ENCODE measurements at places on chromosomes 6 and 20.

DNA sequence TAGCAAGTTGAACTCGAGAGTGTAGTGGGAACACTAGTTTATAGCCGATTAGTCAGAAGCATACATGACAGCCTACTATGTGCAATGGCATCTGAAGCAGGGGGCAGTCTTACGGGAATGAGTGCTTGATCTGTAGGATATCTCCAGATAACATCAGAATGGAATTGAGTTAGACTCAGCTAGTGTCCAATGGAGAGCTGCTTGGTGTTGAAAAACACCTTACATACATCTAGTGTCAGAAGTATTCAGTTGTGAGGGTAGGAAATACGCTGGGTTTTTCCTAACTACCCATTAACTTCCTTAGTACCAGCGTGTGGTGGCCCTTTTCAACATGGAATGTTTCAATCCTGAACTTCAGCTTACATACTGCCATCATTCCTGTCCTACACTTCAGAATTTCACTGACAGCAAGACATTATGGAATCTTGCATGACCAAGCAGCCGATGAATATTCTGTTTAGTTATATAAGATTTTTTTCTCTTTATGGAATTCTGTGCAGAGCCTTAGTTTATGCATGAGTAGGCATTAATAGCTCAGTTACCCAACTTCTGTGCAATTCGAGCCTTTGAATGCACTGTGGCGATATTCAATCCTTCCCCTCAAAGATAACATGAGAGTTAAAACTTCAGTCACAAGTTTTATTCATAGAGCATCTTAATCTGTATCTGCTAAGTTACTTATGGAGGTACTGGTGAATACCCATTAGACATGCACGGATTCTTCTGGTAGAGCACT is 218.6 kb upstream of the MOCS1 start:
- no peak for DNase-seq

GRCh38 chr6:47897247-47897646 is 115.4 kb downstream of the OPN5 start:
- no peak for DNase-seq

DNA sequence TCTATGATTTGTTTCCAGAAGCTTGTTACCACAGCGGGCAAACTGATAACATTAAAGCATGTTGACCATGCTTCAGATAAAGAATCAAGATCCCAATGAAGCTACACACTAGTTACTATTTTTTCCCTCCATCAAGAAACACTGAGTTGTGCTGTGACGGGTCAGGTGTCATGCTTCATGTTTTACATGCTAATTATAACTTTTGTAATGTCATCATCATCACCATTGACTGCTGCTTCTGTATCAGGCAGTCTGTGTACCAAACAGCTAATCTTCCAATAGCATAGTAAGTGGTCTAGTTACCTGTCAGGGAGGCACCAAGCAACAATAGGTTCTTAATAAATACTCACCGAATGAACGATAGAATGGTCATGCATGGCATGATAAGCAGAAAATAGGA is 388.1 kb downstream of the THBS2 start:
- DNase-seq = no peak

GRCh38 chr6:110703010-110703905 is 112.0 kb downstream of the CDK19 start:
- DNase-seq = no peak

GRCh38 chr6:44233567-44234100 is 10.2 kb downstream of the SLC29A1 start:
- DNase-seq = no peak

DNA sequence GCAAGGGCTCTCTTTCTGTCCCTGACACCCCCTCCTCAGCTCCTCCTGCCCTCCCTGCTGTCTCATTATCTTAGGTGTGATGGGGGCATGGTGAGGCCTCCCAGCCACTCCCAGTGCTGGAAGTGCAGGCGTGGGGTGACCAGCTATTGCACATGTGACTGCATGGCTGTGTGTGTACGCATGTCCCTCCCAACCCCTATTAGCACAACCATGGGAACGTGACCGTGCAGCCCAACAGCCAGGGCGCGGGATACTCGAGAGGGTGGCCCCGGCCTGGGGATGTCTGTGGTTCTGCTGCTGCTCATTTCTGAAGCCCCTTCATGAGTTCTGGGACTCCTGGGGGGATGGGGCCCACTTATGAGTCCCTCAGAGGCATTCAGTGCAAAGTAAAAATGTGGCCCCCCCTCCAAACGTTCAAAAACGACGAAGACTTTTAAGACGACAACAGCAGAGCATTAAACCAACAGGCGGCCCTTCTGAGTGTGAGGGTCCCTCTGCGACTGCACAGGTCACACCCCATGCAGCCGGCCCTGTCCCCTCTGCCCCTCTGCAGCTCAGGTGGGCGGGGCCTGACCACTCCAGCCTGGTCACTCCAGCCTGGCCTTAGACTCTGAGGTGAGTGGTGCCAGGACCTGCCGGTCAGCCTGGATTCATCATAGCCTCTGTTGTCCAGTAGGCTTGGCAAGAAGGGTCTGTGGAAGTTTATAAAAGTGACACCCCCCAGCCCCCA is 51.1 kb downstream of the RBM38 start:
- DNase-seq = no peak

GRCh38 chr6:165819394-165819793 is 156.4 kb upstream of the PDE10A start:
- no peak for DNase-seq

DNA sequence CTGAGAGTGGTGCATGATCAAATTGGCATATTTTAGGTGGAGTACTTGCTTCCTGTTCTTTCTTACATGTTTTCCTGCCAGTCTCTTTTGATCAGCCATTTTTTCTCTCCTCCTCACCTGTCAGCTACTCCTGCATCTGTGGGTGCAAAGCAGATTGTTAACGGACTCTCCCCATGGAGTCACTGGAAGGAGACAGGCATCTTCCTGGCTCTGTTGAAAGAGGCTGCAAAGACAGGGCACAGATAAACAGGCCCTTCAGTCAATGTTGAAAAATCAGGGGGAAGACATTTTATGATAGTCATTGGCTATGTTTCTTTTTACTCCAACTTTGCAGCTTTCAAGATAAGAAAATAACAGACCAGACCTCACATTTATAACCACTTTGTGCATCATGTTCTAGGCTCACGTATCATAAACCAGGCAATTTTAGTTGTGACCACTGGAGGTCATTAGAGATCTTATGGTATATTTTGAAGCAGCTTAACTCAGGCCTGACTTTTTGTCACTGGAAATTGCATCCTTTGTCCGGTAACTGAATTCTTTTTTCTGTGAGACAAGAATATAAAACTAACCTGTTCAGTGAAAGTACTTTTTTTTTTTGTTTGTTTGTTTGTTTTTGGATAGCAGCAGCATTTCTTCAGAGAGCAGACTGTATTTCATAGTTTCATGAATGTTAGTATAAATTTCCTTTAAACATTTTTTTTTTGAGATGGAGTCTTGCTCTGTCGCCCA is 20.1 kb downstream of the ECT2L start:
- no peak for DNase-seq
